ENCODE measurements at places on chromosomes 5 and 9. TPM values are rescaled to one million over a fixed set of nuclear protein-coding genes. Genes with fewer than 3 reads are reported as not detected.

DNA sequence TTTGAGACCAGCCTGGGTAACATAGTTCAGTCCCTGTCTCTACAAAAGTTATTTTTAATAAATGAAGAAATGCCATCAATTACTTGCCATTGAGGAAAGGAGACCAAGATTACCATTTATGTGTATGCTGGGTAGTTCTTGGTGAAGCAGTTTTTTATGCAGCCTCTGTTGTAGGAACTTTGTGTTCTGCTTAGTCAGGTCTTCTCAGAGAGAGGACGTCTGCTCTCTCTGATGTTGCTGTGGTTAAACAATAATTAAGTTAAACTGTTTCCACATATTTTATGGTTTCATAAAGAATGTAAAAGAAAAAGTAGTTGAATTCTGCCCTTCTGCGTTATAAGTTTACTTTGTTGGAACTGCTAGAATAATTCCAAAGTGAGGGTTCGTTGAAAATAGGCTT lies 210.5 kb downstream of the KDM4C start:
- no peak overlapping the region for H3K4me3 ChIP-seq
- peaks cover 2% of the 10 kb centered on the region for H3K36me3 ChIP-seq
- DNase-seq: no peak
- H3K27ac ChIP-seq: no peak overlapping the region

- H3K4me3 ChIP-seq: no peak overlapping the region
- H3K4me1 ChIP-seq: peaks cover 4% of the 10 kb centered on the region
- H3K27me3 ChIP-seq: peaks cover 53% of the 10 kb centered on the region
- DNase-seq: no peak
Measured at GRCh38 chr9:136665111-136665703, 2.5 kb downstream of the EGFL7 start.

GRCh38 chr5:54895816-54896341 lies 89.5 kb downstream of the ESM1 start:
- H3K4me1 ChIP-seq: no peaks in the 10 kb centered on the region
- H3K27me3 ChIP-seq: no peaks in the 10 kb centered on the region

- H3K4me1 ChIP-seq: no peaks in the 10 kb centered on the region
- DNase-seq: no peak
- H3K27ac ChIP-seq: no peak overlapping the region
- no peaks in the 10 kb centered on the region for H3K27me3 ChIP-seq
- no peak overlapping the region for H3K4me3 ChIP-seq
- H3K36me3 ChIP-seq: no peaks in the 10 kb centered on the region
Measured at GRCh38 chr9:80191108-80191507, 619.3 kb downstream of the TLE4 start.

GRCh38 chr5:142411656-142412425 lies 87.0 kb upstream of the SPRY4 start:
- DNase-seq: no peak
- no peaks in the 10 kb centered on the region for H3K27me3 ChIP-seq
- no peak overlapping the region for H3K27ac ChIP-seq
- no peak overlapping the region for H3K4me3 ChIP-seq
- H3K36me3 ChIP-seq: no peaks in the 10 kb centered on the region

ANKRD18A gene
- 2.8 TPM for total RNA-seq

DNA sequence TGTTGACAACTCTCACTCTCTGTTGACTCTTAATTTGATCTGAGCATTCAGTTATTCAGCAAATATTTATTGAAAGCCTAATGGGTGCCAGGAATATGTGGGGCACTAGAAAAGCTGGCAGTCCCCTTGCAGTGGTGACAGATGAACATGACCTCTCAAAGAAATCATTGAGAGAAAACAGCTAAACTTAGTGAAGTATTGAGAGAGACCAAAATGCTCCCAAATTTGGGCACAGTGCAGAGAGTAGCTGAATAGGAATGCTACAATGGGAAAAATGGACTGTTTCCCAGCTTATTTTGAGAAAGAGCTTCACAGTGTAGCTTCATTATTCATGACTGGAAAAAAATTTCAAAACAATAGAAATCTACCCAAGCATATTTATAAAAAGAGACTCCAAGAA lies 257.9 kb downstream of the SGCD start:
- H3K4me3 ChIP-seq: no peak overlapping the region
- H3K4me1 ChIP-seq: no peaks in the 10 kb centered on the region
- H3K36me3 ChIP-seq: no peaks in the 10 kb centered on the region
- H3K27ac ChIP-seq: no peak overlapping the region

- no peaks in the 10 kb centered on the region for H3K27me3 ChIP-seq
- no peak overlapping the region for H3K27ac ChIP-seq
- H3K4me1 ChIP-seq: no peaks in the 10 kb centered on the region
- no peaks in the 10 kb centered on the region for H3K36me3 ChIP-seq
- no peak overlapping the region for H3K4me3 ChIP-seq
Measured at GRCh38 chr5:37272511-37272910, 23.3 kb upstream of the CPLANE1 start.

DNA sequence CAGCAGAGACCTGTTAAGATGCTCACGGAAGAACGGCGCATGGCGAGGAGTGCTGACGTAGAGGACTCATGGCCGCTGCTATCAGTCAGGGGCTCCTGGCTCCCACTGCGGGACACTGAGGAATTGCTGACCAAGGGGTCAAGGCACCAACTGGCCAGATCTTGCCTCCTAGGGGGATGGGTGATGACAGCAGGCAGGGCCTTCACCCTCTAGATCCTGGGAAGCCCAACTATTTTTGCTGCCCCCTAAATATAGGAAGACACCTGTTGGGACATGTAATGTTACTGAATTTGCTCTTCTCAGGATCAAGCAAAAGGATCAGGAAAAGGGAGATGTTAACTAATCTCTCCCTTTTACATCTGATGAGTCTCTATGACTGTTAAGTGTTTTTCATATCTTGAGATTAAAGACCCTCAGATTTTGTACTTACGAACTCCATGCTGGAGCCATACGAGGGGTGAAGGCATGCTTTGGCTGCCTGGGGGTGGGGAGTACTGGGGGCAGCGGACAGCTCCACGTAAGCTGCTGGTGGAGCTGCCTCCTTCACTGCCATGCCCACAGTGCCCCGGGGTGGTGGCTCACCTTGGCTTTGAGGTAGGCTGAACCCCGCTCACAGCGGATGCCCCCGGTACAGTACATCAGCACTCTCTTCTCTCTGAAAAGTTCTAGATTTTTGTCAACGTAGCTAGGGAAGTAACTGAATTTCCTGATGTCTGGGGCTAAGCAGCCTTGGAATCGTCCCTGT lies 28.1 kb downstream of the TSTD2 start:
- H3K27ac ChIP-seq: no peak overlapping the region
- DNase-seq: no peak
- H3K27me3 ChIP-seq: no peaks in the 10 kb centered on the region
- H3K36me3 ChIP-seq: peaks cover 45% of the 10 kb centered on the region
- no peaks in the 10 kb centered on the region for H3K4me1 ChIP-seq

GRCh38 chr5:31270396-31270795 lies 76.9 kb downstream of the CDH6 start:
- no peaks in the 10 kb centered on the region for H3K27me3 ChIP-seq
- no peaks in the 10 kb centered on the region for H3K4me1 ChIP-seq
- DNase-seq: no peak
- no peak overlapping the region for H3K27ac ChIP-seq

DNA sequence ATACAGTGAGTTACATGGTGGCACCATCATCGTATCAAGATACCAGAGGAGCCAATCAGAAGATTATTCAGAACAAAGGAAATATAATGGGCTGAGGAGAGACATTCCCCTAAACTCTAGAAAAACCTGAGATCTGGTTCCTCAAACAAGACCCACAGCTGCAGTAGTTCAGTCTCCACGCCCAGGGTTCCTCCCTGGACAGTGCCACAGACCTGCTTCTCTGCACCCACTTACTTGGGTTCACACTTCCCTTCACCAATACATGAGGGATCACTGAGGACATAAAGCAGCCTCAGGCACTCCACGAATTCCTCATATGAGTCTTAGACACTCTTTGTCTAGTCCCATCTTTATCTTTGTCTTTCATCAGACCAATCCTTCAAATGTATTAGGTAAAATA lies 101.7 kb downstream of the APTX start:
- no peaks in the 10 kb centered on the region for H3K27me3 ChIP-seq
- H3K4me1 ChIP-seq: no peaks in the 10 kb centered on the region
- H3K4me3 ChIP-seq: no peak overlapping the region
- H3K36me3 ChIP-seq: no peaks in the 10 kb centered on the region
- no peak for DNase-seq

All from thymus (tissue), 14 donors.